ENCODE measurements at places on chromosomes 6 and 20.

GRCh38 chr6:49647476-49647875 is 10.8 kb upstream of the RHAG start:
- DNase-seq: no peak

- DNase-seq: no peak
Measured at GRCh38 chr20:9739991-9740390, 98.9 kb downstream of the PAK5 start.

GRCh38 chr6:49038294-49038822 is 424.7 kb downstream of the MMUT start:
- DNase-seq: no peak

- no peak for DNase-seq
Measured at GRCh38 chr6:144767051-144767450, 481.9 kb downstream of the UTRN start.

GRCh38 chr6:93453956-93454355 is 34.6 kb upstream of the EPHA7 start:
- no peak for DNase-seq

DNA sequence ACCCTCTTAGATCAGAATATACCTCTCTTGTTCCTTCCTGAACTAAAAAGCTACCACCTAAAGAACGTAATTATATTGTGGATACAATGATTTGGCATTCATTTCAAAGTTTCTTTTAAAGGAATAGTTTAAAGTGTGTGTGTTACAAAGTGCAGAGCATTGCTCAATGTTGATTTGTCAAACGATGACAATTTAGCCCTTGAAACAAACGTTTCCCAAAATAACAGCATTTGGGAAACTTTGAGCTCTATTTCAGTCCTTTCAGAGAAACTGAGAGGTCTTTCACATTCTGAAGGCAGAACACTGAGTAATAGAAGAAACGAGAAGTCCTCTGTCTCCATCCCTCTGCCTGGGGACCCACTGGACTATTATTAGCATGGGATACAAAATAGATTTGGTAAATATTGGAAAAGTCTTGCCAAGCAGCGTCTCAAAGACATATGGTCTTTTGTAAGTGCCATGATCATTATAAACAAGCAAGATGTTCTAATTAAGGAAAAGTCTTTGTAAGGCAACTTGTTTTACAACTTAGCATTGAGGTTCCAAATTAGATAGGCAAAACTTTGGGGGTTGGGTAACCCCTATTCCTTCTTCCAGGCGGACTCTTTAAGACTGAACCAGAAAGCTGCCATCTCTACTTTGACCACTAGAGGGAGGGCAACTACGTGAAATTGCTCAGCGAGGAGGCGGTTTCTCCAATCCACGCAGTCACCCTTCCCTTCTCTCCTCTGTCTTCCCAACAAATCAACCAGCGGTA is 208.8 kb downstream of the RNF144B start:
- peak; percentile 54 for DNase-seq

- DNase-seq: no peak
Measured at GRCh38 chr6:143603455-143603854, 74.3 kb upstream of the PHACTR2 start.

GRCh38 chr6:3731700-3732099 is 19.8 kb downstream of the PXDC1 start:
- DNase-seq: no peak

DNA sequence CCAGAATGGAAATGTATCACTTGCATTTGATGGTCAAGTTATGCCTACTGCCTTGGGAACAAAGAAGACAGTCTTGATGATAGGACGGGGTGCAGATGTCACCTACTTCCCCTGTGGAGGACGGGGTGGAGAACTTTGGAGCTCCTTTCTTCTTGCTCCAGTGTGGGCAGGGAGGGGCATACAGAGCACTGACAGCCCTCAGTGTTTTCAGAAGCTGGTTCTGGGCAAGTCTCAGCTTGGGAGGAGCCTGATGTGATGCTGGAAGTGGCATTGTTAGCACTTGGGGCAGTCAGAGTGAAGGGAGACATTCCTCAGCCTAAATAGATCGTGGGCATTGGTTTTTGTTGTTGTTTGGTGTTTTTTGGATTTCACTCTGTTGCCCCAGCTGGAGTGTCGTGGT is 59.7 kb downstream of the SYNJ2 start:
- DNase-seq: no peak

- DNase-seq: no peak
Measured at GRCh38 chr20:199996-200395, 10.5 kb upstream of the DEFB128 start.

GRCh38 chr6:159089909-159090308 is 45.1 kb upstream of the TAGAP start:
- no peak for DNase-seq

- DNase-seq: no peak
Measured at GRCh38 chr20:64162239-64162910, 1.9 kb upstream of the MYT1 start.

GRCh38 chr20:52994184-52994970 is 22.2 kb downstream of the TSHZ2 start:
- no peak for DNase-seq

DNA sequence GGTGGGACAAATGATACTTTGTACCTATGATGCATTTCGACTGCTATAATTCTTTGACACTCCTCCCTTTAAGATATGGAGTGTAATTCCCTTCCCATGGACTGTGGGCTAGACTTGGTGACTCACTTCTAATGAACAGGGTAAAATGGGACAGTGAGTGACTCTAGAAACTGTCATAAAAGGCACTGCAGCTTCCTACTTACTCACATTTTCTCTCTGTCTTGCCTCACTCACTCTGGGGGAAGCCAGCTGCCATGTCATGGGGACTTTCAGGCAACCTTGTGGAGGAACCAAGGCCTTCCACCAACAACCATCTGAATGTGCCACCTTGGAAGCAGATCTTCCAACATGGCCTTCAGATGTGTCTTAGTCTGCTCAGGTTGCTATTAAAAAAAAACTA is 12.9 kb upstream of the GFOD1 start:
- DNase-seq: no peak

DNA sequence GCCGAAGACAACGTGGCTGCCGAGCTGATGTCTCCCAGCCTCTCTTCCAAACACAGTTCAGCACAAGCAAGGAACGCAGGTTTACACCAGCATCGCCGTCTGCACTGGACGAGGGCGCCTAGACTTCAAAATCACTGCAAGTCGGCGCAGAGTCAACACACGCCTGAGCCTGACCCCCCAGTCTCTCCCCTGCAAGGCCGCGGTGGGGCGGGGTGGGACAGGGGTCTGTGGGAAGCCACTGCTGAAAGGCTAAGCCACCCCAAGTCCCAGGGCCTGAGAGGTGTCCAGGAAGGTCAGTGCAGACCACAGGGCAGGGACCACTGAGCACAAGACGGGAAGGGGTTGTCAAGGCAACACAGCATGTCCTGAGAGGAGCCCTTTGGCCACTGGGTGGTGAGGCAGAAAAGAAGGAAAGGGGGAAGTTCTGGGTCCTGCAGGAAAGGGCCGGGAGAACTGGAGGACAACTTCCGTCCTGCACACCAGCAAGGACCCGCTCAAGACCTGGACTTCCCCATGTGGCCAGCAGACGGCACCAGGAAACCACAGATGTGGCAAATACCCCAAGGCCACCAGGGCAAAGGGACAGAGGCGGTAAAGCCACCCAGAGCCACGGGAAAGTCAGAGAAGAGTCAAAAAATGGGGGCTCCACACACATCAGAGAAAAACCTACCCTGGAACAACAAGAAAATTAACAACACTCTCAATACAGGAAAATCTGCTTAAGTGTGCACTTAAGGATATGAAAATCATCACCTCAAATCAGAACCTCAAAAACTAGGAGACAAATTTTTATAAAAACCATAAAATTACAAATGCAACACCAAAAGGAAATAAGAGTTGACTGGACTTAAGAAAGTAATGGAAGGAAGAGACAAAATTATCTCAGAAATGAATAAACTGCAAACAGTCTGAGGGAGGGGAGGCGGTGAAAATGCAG is 84.8 kb downstream of the TAF4 start:
- peak; percentile 7 for DNase-seq

DNA sequence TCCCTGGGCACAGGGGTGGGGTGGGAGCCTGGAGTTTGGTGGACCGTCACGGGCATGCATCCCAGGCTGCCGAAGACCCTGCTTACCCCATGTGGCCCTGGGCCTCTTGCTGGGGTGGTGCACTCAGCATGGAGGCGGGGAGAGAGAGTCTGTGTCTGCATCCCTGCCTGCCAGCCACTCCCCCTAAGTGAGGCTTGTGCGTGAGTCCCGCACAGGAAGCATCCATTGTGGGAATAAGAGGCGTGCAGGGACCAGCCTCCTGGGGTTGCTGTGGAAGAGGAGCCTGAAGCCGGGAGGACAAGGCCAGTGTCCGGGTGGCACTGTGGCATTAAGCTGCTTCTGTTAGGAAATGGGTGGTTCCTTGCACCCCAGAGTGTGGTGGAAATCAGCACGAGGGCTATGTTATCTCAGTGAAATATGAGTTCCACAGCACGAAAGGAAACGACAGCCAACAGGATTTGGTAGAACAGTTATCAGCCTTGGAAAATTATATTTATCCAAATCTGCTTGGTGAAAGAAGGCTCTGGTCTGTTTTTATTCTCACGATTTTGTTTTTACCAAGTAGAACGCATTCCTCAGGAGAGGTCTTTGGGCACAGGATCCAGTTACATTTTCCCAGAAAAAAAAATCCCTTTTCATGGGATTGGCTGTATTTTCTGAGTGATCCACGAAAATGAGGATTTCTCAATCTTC is 35.7 kb downstream of the CDH4 start:
- no peak for DNase-seq

DNA sequence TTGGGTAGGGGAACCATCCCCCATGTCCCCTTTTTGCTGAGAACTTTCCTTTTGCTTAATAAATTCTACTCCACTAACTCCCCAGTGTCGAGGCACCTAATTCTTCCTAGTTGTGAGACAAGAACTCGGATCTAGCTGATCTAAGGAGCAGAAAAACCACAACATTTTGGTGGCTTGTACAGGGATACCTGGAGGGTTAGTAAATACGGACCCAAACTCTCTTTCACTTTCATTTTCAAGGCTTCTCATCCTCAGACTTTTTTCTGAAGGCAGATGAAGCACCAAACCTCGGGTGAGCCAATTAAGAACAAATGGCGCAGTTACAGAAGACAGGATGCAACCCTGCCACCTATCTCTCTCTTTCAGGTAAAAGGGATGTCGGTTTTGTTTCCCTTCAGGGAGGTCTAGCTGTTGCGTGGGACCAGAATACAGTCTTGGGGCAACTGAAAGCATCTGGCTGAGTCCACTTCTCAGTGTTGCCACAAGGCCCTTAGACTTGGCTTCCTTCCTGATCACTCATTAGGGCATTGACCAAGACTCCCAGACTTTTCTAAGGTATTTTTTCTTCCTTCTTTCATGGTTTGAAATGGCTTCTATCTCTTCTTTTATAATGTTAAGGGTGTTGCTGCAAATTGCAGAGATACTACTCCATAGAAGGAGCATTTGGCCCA is 11.1 kb upstream of the HTR1B start:
- DNase-seq: no peak

DNA sequence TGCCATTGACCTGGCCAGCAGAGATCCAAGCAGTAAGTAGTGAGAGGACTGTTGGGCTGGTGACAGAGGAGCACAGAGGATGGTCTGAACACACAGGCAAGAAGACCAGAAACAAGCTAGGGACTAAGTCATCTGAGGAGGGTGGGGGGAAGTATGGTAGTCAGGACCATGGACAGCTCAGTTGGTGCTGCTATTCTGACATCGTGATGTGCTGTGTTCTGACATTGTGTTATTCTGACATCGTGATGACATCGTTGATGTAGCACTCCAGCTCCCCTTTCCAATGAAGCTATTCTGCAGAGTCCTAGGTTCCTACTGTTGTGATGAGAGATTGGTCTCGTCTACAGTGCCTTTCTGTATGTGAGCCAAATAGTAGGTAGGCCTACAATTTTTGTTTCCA is 28.7 kb downstream of the CFAP206 start:
- peak; percentile 27 for DNase-seq

- no peak for DNase-seq
Measured at GRCh38 chr6:116876635-116877611, at the start of gene RFX6. RFX6 (plus strand) TSS chr6:116877242; CDS start chr6:116877276, 34 bp downstream.

DNA sequence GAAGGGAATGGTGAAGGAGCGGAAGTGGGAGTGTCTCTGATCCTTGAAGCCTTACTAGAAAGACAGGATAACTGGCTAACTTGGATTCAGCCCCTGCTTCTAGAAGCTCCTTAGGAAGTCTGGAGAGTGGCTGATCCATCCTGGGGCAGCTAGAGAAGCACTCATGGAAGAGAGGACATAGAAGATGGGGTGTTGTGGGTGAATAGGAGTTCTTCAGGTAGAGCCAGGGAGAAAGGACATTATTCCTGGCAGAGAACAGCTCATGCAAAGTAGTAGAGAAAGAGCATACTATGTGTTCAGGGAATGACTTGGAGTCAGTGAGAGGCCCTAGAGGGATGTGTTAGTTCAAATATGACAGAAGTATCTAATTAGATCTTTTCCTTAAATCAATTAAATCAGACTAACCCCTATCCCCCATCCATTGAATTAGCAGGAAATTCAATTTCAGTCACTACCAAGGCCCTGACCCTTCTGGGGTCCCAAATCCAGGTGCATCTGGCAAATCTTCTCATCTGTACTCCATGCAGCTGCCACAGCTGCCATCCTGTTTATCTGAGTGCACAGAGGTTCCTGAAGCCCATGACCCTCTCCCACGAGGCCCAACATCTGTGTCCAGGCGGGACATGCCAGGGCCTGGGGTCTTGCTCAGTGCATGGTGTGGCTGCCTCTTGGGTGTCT is 130.7 kb downstream of the DHX35 start:
- no peak for DNase-seq

- DNase-seq: peak; percentile 13
Measured at GRCh38 chr20:54980103-54980960, 504.9 kb downstream of the DOK5 start.

DNA sequence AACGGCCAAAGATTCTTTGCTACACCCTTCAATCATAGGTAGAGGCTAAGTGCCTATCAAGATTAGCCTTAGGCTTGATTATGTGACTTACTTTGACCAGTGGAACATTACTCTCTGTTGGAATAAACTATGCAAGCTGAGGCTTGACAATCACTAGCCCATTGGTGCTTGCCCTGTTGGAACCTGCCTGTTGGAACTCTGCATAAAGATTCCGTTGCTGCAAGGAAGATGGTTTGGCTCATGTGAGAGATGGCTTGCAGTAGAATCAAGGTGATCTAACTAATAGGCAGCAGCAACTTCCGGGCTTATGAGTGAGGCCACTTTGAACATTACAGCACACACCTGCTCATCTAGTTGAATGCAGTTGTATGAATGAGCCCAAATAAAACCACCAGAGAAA is 227.7 kb upstream of the TSHZ2 start:
- DNase-seq: no peak

GRCh38 chr6:106979435-106979884 is 4.9 kb upstream of the CD24 start:
- DNase-seq: peak; percentile 61

DNA sequence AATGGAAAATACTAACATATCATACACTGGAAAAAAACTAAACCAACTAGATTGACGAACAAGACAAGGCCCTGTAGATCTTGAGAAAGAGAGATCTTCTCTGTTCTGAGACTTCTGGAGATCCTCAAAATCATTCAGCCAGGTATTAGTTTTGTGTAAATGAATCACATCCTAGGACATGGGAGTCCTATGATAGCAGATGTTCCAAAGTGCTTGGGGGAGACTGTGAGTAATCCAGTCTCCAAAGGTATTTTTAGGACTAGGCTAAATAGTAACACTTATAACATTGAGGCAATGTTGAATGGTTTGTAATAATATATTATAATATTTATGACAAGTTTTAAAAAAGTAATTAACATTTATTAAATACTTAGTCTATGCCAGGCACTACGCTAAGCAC is 275.0 kb downstream of the BTBD9 start:
- no peak for DNase-seq

GRCh38 chr6:83265384-83265783 is 72.2 kb downstream of the RWDD2A start:
- peak; percentile 21 for DNase-seq

GRCh38 chr20:31833130-31833930 is 12.1 kb downstream of the FOXS1 start:
- DNase-seq: no peak
